Fibroblast of gingiva (primary cell): ENCODE measurements at places on chromosomes 3 and 15.

GRCh38 chr15:68333775-68334470 is 56.4 kb downstream of the FEM1B start:
- DNase-seq, result no peak

DNA sequence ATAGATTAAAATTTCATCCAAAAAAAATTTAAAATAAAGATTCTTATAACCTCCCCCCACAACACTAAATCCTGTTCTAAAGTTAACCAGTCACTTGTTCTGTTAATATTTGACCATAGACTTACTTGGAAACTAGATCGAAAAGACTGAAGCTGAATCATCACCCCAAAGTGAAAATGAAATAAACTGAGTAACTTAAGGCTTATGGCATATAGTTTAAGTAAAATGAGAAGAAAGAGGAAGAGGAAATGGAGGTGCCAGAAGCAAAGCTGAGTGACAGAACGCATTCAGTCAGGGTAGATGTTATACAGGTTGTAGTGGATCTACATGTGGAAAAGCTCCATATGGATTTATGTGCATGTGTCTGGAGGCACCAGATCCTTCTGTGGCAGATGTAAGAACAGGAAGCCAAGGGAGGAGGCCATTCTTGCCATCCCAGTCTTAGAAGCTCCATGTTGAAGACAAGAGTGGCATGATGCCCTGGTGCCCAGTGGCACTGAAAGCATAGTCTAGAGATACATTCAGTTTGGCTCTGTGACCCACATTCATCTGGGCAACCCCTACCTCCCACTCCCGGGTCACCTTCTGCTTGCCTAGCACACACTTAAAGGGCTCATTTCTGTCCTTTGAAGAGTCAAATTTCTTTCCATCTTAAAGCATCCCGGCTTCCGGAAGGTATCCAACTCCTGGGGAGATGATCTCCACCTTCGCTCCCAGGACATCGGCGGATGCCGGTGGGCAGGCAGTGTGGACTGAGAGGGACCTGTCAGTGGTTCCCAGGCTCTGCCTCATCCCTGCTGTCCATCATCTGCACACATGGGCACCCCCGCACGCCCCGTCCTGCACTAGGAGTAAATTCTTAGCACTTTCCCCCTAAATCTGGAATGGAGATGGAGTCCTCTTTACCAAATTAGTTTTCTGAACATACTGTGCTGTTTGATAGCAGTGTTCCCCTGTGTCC is 90.8 kb downstream of the NEO1 start:
- DNase-seq, result no peak

- no peak for DNase-seq
Measured at GRCh38 chr3:8094415-8094814, 407.2 kb upstream of the LMCD1 start.

DNA sequence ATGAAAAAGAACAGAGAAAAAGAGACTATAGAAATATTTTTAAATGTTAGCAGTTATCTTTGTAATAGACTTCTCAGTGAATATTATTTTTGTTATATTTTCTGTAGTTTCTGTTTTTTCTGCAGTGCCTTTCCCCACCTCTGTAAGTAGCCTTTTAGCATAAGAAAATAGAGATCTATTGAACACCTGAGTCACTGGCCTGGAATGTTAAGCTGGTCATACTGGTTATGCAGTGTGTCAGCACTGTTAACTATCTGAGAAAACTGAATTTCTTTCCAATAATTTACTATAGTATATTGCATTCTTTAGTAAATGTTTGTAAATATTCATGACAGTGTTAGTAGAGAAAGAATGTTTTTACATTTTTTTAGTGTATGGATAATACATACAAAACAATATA is 79.8 kb downstream of the NECTIN3 start:
- DNase-seq, result peak; percentile 16
